ENCODE measurements at places on chromosomes 16 and 17. TPM values are rescaled to one million over a fixed set of nuclear protein-coding genes. Genes with fewer than 3 reads are reported as not detected.

Gene SDR42E2
- total RNA-seq = not detected

Gene SOST
- not detected for total RNA-seq

Gene RPGRIP1L
- 22.0 TPM for total RNA-seq

GRCh38 chr17:40312131-40312731, 3.3 kb downstream of the RARA start:
- no peak for DNase-seq

DNA sequence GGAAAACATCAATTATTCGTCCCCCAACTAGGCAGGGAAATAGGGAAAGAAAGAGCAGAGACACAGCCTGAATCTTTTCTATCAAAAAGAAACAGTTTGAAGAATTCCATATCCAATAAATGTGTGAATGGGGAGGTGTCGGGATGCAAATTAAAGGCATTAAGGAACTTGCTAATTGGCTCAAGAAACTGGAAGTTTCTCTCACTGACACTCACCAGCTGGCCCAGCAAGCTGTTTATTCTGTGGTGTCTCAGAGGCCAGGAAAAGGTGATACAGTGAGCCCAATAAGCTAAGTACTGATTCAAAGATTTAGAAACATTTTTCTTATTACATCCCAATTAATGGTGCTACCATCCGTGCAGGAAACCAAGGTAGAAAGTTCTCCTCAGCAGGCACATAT, 104.4 kb upstream of the CLEC3A start:
- DNase-seq = peak; percentile 50

DNA sequence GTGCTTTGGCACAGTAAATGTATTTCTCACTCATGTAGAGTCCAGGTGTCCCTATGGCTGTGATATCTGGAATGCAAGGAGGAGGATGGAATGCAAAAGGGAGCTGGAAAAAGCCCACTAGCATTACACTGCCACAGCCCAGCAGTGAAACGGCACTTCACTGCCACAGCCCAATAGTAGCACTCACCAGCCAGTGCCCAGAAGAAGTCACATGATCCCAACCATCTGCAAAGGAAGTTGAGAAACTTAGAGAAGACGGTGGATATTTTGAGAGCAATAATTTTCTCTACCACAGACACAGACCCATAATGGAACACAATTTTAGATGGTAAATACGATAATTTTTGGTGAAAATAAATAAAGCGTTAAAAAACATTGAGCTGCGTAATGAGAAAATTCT, 51.8 kb downstream of the C16orf82 start:
- no peak for DNase-seq

DNA sequence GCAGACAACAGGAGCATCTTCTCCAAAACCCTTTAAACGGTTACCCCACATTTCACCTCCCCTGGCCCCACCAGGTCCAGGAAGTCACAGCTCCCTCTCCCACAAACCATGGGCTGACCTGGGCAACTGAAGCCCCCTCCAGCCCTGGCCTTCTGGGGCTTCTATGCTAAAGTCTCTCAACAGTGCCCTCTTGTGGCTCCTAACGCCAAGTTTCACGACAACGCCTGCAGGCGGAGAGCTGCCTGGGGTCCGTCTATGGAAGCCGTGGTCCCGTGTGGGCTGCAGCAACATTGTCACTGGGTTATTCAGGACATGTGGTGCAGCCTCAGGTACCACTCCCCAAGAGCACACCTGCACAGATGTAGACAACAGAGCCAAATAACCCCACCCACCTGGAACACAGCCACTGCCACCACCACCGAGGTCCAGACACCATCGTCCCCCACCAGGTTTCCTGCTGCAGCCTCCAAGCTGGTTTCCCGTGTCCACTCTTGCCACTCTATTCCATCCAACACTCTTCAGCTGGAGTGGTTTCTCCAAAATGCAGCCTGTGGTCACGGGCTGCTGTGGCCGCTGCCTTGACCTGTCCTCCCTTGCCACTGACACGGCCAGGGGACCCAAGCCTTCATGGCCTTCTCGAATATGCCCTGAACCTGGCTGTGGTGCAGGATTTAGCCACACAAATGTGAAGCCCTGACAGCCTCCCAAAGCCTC, 19.1 kb downstream of the C16orf95 start:
- no peak for DNase-seq

DNA sequence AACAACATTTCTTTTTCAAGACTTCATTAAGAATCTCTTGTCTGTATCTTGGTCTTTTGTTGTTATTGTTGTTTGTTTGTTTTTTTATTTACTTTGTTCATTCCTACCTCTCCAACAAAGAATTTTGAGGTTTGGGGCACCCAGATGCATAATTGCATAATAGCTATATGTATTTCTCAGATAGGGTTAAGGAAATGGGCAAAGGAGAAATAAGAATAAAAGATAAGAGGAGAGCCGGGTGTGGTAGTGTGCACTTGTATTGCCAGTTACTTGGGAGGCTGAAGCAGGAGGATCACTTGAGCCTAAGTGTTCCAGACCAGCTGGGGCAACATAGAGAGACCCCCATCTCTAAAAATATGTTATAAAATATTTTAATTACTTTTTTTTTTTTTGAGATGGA, 30.5 kb downstream of the CDH1 start:
- no peak for DNase-seq

DNA sequence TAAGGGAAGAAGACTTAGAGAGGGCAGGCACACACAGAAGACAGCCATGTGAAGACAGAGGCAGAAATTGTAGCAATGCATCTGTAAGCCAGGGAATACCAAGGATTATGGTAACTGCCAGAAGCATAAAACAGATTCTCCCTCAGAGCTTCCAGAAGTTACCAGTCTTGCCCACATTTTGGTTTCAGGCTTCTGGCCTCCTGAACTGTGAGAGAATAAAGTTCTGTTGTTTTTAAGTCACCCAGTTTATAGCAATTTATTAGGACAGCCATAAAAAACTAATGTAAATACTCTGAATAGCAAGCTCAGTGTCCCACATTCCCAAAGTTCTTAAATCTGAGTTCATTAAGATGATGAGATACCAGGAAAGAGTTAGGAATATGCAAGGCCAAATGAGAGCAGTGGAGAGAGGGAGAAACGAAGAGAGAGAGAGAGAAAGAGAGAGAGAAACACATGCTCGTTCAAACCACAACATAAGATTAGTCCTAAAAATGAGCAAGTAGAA, 123.4 kb downstream of the HS3ST3A1 start:
- peak; percentile 93 for DNase-seq

GRCh38 chr16:21263640-21264570, 14.2 kb downstream of the CRYM start:
- no peak for DNase-seq

DNA sequence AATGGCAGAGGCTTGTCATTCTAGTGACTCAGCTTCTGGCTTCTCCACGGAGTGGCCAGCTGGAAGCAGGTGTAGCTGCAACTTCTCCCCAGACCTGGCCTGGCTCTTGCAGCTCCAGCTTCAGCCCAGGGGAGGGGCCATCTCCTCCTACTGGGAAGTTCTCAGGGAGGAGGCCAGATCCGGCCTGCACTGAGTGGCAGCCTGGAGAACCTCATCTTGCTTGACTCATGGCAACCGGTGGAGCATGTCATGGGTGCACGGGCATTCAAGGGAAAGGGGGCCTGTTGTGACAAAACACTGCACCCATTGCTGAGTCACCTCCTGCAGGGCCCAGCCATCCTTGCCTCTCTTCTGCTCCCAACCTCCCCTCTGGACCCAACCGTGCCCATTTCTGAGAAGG, 273.9 kb upstream of the MAF start:
- DNase-seq = no peak

DNA sequence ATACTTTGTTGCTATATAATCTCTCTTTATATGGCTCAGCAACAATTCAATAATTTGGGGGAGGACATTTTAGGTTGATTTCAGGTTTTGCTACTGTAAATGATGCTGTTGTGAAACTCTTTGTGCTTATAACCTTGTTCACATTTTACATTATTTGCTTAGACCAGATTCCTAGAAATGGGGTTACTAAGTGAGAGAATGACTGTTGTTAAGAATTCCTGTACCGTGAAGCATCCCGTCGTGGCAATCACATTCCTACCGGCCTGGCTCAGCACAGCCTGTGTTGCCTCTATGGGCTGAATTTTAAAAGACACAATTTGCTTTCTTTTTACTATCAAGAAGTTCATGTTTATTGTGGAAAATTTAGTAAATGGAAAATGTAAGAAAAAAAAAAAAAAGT, 31.4 kb downstream of the B9D1 start:
- DNase-seq = peak; percentile 78

All from fibroblast of villous mesenchyme (primary cell).